ENCODE measurements at places on chromosomes 11 and 22.

DNA sequence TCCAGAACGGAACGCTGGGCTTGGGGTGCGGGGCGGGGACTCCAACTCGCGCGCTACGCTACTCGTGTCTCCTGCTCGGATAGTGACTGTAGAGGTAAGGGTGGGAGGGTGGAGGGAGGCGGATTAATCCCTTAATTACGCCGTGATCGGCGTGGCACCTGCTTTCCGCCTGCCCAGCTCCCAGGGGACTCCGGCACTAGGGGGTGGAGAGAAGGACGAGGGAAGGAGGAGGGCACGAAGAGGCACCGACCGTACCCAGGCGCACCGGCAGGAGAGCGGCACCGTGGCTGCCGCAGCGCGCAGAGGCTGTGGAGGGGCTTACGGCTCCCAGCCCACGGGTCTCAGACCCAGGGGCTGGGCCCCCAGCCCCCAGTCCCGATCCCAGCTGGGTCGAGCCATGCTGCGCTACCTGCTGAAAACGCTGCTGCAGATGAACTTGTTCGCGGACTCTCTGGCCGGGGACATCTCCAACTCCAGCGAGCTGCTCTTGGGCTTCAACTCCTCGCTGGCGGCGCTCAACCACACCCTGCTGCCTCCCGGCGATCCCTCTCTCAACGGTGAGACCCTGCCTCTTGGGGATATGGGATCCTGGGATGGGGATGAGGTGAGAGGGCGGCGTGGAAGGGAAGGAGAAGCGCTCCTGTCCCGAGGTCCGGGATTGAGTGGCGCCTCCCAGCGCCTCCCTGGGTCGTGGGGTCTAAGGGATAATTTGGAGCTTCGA lies at the start of gene ROBO3:
ROBO3 (plus strand) TSS at position 252 of the 721 bp plus-strand sequence; CDS start at position 398, 146 bp downstream.
- DNase-seq = no peak

DNA sequence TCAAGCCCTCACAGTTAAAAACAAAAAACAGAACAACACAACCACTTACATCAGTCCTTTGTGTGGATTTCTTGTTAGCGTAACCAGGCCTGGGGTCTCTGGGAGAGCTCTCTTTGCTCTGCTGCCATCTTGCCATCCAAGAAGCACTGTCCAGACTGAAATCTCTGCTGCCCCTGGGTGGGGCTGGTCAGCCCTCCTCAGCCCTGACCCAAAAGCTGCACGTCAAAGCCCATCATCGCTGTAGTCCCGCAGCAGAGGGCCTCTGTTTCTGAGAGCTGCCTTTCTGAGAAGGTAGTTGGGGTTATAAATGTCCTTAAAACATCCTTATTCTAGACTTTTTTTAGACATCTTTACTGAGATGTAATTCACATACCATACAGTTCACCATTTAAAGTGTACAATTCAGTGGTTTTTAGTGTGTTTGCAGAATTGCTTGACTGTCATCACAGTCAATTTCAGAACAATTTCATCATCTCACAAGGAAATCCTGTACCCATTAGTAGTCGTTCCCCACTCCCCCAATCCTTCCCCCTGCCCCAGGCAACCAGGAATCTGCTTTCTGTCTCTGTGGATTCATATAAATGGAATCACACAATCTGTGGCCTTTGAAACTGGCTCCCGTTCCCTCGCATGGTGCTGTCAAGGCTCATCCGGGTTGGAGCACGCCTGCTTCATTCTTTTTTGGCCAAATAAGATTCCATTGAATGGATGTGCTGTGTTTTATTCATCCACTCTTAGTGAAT lies 94.9 kb downstream of the TBC1D22A start:
- no peak for DNase-seq

- DNase-seq = no peak
Observed at GRCh38 chr22:44952863-44953746, 56.7 kb downstream of the PHF21B start.

GRCh38 chr11:16385099-16385498 lies 28.8 kb upstream of the SOX6 start:
- no peak for DNase-seq

GRCh38 chr22:38963872-38964271 lies 6.5 kb downstream of the APOBEC3A start:
- DNase-seq = no peak

DNA sequence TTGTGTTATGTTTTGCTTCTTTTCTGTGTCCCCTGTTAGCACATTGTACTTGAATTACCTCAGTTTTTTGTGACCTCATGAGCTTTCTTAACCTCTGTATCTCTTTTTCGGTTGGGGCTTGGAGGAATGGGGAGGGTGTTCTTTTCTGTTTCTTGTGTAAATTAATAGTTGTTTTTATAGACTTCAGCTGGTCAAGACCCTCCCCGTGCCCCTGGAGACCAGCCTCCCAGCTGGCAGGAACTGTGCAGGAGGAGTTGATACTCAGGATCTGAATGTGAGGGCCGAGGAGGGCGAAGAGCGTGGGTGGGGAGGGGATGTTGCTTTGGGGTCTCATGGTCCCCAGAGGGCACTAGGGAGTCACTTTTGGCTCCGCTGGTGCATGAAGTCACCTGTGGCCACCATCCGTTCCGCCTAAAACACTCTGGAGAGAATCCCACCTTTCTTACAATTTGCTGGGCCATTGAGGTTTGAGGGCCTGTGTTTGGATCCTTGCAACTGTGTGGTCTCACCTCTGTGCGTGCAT lies 44.3 kb upstream of the NNMT start:
- no peak for DNase-seq

DNA sequence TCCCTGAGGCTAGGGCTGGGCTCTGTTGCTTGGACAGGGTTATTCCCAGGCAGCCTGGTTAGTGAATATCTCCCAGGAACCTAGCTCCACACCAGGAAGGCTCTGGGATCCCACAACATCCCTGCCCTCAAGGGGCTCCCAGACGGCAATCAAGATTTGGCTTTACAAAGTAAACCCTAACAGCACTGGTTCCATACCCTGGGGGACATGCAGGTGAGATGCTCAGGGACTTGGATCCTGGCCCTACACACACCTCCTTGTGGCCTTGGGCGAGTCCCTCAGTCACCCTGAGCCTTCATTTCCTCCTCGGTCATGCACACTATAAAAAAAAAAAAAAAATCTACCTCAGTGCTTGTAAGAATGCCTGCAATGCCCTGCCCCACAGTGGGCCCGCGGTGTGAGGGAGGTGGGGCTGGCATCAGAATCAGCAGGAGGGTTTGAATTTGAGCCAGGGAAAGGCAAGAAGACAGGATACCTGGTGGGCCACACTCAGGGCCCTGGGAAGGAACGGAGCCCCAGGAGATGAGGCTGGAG lies 86.3 kb downstream of the MORC2 start:
- no peak for DNase-seq

DNA sequence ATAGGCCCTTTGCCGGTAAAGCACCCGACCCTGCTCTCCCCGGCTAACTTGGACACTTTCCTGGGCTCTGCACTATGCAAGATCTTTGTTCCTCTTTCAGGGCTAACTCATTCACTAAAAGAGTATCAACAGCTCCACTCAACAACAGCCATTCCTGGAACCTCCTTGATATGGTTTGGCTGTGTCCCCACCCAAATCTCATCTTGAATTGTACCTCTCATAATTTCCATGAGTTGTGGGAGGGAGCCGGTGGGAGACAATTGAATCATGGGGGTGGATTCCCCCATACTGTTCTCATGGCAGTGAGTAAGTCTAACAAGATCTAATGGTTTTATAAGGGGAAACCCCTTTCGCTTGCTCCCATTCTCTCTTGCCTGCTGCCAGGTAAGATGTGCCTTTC lies 330.0 kb downstream of the TENM4 start:
- DNase-seq = no peak

DNA sequence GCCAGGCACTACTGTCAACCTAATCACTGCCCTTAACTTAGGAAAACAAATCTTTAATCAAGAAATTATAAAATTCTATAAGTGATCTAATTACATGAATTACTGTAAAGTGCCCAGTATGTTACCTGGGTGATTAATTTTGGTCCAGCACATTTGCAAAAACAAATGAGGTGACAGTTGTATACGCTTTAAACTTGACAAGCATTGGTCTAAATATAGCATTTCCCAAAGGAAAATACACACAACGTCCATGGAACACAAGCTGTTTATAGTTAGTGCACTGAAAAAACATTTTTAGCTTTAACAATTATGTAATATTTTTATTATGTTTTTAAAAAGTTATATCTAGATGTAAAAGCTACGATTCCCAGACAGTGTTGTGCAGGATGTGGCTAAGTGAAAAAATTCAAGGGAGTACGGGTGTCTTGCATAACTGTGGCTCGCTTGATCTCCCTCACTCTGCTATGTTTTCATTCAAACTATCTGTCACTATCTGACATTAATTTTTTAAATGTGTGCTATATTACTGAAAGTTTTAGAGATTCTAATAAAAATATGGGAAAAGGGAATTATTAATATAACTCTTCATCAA lies 38.8 kb downstream of the PGR start:
- DNase-seq = no peak

- peak; percentile 100 for DNase-seq
Observed at GRCh38 chr11:9460322-9461062, at the start of gene ZNF143. Gene ZNF143, plus strand, starts transcription at chr11:9461012. Its CDS starts 10,297 bp downstream, at chr11:9471309.

DNA sequence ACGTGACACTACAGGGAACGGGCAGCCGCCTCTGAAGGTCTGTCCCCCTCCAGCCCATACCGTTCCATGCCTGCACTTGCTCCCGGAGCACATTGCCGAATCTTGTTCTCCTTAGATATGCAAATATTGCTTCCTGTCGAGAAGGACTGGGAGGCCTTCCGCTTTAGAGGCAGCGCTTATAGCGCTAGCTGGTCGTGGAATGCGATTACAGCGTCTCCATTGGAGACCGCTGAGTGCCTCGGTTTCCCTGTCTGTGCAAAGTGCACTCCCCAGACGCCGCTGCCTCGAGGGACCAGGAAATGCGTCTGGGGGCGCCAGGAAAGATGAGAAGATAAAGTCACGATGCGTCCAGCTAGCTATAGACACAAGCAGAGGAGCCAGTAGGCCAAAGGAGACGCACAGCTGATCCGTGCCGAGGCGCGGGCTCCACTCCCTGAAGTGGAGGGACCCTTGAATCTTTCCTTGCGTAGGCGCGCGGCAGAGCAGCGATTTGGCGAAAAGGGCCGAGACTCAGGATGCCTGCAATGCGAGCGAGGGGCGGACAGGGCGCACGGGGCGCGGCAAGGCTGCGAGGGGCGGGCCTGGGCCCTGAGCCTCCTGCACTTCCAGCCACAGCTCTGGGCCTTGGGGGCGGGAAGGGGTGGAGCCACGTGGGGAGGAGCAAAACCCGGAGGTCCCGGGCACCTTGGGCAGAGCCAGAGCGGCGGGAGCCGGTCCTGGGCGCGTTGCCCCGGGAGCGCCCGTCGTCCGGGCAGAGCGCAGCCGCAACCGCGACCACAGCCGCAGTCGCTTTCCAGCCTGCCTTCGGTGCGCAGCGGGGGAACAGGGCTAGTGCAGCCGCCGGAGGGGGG lies at the start of gene RASSF10:
RASSF10 (plus strand) TSS at position 692 of the 851 bp plus-strand sequence. CDS start 261 bp downstream, outside the sequence.
- no peak for DNase-seq

GRCh38 chr11:65558002-65558929 lies at the start of gene LTBP3:
Gene LTBP3, minus strand, starts transcription at chr11:65558359. Its CDS starts 400 bp downstream, at chr11:65557959.
- DNase-seq = peak; percentile 71

DNA sequence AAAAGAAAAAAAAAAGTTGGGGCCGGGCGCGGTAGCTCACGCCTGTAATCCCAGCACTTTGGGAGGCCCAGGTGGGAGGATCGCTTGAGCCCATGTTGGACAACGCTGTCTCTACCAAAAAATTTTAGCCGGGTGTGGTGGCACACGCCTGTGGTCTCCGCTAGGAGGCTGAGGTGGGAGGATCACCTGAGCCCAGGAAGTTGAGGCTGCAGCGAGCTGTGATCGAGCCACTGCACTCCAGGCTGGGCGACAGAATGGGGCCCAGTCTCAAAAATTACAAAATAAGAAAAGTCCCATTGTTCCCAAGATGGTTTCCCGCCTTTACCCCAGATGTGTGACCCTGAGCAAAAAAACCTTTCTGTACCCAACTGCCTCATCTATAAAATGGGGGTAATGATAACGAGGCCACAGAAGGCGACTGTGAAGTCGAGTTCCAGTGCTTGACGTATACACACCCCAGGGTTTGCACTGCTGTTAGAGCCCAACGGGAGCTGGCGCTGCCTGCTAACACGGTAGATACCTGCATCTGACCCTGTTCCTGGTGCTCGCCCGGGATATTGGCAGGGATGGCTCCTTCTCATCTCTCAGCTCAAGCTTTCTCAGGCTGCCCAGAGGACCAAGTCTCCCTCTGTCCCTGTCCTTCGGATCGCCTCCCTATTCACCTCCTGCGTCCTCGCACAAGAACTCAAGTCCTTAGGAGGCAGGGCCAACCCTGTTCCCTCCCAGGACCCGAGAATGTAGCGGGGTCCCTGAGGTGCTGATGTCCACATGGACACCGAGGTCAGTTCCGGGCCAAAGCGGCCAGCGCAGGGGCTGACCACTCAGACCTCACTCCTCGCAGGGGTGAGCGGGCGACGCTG lies 1.1 kb upstream of the RPLP2 start:
- peak; percentile 65 for DNase-seq

DNA sequence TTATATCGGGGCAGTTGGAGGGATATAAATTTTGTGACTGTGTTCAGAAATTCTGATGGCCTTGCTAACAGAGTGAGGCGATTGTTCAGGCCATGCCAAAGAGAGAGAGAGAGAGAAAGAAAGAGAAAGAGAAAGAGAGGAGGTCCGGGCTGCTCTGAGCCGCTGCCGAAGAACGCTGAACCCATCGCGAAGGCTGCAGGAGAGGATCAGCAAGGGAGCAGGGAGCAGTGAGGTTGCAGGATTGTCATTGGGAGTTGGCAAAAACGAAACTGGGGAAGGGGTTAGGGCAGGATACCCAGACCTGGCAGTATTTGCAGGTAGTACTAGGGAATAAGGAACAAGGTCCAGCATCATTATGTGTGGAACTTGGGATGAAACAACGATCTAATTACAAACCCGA lies 537.1 kb downstream of the INSC start:
- DNase-seq = no peak

DNA sequence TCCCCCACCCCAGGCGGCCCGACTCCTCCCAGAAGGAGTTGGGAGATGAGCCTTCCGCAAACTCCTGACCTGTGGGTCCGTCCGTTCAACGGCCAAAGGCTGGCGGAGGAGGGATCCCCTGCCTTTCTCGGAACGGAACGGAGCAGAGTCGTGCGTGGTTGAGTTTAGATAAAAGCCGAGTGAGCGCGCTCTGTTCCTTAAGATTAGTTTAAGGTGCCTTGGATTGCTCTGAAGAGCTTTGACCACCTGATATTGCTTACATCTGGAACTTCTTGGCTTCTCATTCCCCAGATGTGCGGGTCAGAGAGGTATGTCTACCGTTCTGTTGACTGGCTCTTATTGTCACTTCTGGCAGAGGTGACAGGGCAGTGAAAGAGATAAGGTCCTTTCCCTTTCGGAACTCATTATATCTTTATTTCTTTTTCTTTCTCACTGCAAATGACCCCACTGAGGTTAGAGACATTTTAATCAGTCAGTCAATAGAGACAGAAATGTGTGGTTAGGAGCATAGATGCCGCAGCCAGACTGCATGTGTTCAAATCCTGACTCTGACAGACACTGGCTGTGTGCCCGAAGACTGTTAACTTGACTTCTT lies at the start of gene TRIM6:
TRIM6 (plus strand) TSS at position 31 of the 595 bp plus-strand sequence; CDS start at position 292, 261 bp downstream.
- DNase-seq = no peak
